ENCODE measurements at places on chromosomes 2 and 18.

GRCh38 chr2:135164431-135164830 is 112.3 kb downstream of the RAB3GAP1 start:
- DNase-seq = no peak

DNA sequence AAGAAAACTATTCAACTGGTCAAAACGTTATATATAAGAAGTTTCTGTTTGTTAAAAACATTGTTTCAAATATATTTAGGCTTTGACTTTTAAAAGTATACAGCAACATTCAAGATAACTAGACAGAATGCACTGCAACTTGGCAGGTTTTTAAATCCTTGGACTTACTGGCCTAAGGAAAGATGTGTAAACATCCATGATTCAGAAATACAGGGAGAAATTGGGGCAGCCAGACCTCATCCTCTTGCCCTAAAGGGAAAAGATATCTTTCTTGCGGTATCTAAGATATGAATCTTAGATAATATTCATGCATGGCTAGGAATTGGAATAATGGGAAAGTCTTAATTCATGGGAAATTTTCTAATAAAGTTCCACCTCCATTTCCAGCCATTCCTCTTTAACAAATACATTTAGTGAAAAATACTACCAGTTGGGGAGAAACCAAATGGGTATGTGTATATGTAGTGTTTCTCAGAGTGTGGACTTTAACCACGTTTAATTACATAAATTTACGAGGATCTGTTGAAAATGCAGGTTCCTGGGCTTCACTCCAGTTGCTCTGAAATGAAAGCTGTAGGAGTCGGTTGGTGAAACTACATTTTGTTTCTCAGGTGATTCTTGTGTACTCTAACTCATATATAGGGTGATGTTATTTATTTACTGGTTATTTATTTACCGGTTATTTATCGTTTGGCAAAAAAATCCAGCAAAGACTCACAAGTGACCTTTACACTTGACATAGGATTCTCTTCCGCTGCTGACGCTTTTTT is 587 bp upstream of the TANK start:
- DNase-seq = no peak

DNA sequence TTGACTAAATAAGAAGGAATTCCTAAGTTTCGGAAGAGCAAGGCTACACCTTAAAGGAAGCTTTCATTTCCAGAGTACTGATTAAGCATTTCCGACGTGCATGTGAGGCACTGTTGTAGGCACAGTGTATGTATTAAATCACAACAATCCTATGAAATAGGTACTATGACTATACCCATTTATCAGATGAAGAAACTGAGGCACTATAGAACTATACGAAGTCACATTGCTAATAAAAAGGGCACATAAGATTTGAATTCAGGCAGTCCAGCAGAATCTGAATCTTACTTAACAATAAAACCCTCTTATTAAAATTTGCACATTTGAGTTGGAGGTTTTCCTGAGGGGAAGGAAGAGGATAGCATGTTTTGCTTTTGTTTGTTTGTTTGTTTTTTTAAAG is 243.5 kb upstream of the FANCL start:
- DNase-seq = no peak

DNA sequence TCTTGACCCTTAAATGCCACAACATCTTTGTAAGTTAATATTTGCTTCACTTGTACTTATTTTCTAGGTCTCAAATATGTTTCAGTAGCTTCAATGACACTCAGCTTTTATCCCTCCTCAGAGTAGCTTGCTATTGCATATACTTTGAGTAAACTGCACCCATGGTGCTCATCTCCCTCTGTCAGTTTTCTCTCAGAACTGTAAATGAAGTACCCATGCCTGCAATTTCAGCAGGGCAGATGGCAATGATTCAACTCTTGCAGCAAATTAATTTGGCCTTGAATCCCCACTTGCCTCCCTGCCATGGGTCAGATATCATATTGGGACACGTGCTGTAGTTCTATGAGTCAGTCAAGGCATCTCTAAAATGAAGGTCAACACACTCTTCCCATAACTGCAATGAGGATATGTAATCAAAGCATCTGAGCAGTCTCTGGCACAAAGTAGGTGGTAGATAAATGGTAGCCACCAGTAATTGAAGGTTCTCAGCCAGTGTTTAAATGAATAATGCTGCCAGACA is 225.8 kb downstream of the PIEZO2 start:
- no peak for DNase-seq

DNA sequence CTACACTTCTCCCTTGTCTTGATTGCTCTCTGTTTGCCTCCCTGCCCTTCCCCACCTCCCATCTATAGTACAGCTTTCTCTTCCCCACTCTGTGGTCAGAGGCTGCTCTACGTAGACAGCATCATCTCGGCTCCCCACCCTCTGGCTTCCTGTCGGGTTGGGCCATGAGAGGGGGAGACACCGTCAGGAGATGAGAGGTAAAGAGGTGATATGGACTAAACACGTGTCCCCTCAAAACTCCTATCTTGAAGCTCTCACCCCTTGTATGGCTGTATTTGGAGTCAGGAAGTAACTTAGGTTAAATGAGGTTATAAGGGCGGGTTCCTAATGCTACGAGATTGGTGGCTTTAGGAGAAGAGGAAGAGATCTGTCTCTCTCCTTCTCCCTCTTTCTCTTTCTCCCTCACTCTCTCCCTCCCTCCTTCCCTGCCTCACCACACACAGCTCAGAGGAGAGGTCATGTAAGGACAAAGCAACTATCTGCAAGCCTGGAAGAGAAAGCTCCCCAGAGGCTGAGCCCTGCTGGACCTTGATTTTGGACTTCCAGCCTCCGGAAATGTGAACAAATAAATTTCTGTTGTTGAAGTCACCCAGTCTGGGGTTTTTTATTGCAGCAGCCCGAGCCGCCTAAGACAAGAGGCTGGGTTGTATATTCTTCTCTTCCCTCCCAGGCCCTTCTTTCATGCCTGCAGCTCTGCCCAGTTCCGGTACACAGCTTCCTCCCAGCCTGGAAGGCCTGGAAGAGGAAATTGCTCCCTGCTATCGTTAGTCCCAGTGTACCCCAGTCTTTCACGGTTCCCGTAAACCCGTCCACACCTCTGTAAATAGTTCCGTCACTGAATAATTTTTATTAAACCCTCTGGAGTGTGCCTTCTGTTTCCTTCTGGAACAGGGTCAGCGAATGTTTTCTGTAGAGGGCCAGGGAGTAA is 138.0 kb downstream of the AKAIN1 start:
- no peak for DNase-seq

DNA sequence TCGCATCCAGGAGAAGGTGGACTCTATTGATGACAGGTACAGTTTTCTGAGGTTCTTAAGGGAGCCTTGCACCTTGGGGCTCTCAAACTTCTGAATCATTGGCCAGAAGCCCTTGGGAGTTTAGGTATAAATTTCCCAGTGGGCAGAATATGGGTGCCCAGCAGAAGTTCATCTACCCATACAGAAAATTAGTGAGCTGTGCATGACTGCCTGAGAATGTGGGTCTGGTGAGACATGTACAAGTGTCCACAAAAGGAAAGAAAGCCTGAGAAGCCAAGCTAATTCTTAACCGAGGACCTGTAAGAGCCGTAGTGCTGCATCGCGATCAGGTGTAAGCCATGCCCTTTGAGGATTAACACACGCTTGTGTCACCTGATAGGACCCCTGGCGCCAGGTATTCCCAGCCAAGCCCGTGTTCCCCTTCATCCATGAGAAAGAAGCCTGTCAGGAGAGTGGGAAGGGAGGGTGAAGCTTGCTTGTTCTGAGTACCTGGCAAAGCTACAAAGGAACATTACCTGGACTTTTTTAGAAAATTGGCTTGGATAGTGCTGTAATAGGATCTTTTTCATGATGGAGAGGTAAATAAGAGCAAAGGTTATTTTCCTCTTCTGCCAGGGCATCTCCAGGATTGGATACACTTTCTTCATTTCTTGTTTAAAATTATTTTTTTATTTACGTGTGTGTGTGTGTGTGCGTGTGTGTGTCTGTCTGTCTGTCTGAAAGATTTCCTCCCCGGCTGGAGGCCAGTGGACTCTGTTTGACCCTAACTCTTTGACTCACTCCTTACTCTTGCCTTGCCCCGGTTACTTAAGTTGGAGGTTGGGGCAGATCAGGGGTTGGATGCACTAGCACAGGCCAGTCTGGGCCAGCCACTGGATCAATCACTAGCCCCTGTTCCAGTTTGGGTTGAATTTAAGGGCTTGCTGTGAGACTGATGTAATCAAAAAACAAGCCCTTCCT is 90.4 kb upstream of the EML6 start:
- no peak for DNase-seq

DNA sequence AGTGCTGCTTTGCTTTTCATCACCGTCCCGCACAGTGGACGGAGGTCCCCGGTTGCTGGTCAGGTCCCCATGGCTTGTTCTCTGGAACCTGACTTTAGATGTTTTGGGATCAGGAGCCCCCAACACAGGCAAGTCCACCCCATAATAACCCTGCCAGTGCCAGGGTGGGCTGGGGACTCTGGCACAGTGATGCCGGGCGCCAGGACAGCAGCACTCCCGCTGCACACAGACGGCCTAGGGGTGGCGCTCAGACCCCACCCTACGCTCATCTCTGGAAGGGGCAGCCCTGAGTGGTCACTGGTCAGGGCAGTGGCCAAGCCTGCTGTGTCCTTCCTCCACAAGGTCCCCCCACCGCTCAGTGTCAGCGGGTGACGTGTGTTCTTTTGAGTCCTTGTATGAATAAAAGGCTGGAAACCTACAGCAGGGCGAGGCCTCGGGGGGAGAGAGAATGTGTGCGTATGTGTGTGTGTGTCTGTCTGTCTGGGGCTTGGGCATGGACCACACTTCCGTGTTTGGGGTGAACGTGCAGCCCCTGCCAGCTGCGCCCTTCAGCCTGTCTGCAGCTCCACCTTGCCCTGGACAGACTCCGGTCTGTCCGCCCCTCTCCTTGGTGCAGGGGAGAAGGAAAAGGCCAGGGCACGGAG is 32.3 kb downstream of the GPC1 start:
- DNase-seq = no peak

DNA sequence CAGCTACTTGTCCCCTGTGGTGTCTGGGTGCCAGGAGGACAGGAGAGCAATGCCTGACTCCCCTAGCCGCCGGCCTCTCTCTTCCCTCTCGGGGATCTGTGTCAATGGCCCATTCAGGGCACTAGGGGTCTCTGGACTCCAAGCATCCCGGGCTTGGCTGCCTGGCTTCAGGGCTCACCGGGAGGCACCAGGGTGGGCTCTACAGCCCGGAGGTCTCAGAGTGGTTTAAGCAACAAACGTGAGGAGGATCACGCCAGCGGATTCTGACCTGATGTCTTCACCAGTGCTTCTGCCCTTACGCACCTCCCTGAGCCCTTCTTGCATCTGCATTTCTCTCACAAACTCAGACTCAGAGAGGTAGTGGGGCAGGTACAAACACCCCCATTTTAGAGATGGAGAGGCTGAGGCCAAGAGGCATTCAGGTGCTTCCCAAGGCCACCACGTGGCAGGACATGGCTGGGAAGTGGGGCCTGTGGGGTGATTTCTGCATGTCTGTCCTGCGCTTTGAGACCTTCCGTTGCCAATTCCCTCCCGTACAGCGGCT is 243.0 kb downstream of the CELF4 start:
- no peak for DNase-seq

- DNase-seq = no peak
These were observed 76.0 kb downstream of the SS18 start for GRCh38 chr18:26014462-26014861.

DNA sequence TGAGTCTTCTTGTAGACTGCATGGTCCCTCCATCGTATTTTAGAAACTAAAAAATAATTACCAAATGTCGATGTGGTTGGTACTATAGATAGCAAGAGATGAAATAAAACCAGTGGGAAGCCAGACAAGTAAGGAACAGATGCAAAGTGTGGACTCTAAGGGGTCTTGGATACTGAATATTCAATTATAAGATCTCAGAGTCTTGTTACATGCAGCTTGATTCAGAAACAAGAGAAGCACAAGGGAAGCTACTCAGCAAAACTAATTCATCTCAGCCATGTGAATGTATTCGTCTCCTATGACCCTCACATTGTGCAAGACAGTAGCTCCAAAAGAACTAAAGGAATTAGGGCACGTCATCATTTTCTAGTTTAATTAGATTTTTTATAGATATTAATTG is 80.9 kb downstream of the CDH20 start:
- no peak for DNase-seq
